ENCODE measurements at places on chromosomes 3 and 15. TPM values are rescaled to one million over a fixed set of nuclear protein-coding genes. Genes with fewer than 3 reads are reported as not detected.
A peak's percentile ranks its signal among the peaks of the same experiment; 100 is the strongest.

DNA sequence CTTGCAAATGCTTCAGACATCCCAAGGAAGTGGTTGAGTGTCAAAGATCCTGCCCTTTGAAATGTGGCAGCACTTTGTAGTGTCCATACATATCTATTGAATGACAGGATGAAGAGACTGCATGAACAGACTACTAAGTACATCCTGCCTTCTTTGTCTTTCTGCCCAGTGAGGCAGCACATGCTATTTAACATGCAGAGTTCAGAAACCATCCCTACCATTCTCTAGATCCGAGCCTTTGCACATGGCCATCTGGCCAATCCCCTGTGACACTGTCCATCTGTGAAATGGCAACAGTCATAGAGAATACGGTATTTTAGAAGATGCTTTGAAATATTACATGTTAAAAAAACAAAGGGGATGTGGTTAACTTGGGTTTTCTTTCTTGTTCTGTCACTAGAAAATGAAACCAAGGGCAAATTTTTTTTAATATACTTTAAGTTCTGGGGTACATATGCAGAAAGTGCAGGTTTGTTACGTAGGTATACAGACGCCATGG, 519.6 kb downstream of the NTRK3 start:
- no peak for DNase-seq
- peaks cover under 1% of the 10 kb centered on the region for H3K4me1 ChIP-seq
- no peak overlapping the region for H3K27ac ChIP-seq
- H3K27me3 ChIP-seq, result peaks cover 4% of the 10 kb centered on the region

DNA sequence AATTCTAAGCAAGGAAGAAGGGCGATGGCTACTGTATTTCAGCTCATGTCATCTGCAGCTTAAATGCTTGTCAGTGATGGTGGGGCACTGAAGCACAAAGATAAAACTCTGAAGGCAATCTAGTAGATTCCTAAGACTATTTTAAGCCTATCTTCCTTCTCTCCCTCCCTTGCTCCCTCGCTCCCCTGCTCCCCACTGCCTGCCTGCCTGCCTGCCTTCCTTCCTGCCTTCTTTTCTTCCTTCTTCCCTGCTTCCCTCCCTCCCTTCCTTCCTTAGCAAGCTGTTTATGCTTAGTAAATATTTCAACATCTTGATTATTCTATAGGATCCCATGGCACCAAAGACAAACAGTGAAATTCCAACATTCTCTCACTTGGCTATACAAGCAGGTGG, 99.6 kb downstream of the OXSM start:
- DNase-seq, result no peak
- H3K4me1 ChIP-seq, result peaks cover 2% of the 10 kb centered on the region
- H3K27ac ChIP-seq, result no peak overlapping the region
- H3K4me3 ChIP-seq, result no peak overlapping the region
- no peaks in the 10 kb centered on the region for H3K27me3 ChIP-seq

DNA sequence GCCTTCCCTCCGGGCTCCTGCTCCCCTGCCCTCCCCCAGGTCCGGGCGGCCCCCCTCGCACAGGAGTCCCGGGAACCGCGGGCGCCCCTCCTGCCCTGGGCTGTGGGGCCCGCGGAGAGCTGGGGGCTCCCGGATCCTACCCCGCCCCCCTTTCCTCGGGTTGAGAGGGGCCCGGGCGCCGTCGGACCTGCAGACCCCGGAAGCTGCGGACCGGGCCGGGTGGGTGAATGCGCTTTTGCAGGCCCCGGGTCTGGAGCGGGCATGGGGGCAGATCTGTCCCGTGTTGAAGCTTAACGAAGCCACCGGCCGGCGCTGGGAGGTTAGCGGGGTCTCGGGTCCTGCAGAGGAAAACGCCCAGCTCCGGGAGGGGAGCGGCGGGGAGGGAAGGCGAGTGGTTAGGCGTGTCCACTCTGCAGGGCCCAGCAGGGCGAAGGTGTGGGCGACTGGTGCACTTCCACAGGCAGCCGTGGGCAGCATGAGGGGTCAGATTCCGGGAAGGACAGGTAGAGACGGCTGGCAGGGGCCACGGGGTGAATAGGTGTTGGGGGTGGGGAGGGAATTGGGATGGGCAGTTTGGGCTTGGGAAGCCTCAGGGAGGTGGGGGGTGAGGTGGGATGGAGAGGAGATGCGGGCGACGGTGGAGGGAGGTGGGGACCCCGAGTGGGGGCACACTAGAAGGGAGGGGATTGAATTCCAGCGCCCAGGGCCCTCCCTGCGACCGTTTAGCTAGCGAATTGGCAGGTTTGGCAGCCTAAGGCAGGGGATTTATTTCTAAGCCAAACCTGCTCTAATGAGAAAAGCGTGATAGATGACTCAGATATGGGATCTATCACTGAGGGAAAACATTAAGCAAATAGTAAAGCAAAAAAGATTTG, 635 bp downstream of the CD276 start:
- peak; percentile 36 for DNase-seq
- H3K27me3 ChIP-seq, result peaks cover 4% of the 10 kb centered on the region
- peak overlapping the region; percentile 87 for H3K4me3 ChIP-seq
- H3K36me3 ChIP-seq, result no peaks in the 10 kb centered on the region
- peaks cover 22% of the 10 kb centered on the region for H3K4me1 ChIP-seq

Gene LRRC2
- not detected for total RNA-seq

DNA sequence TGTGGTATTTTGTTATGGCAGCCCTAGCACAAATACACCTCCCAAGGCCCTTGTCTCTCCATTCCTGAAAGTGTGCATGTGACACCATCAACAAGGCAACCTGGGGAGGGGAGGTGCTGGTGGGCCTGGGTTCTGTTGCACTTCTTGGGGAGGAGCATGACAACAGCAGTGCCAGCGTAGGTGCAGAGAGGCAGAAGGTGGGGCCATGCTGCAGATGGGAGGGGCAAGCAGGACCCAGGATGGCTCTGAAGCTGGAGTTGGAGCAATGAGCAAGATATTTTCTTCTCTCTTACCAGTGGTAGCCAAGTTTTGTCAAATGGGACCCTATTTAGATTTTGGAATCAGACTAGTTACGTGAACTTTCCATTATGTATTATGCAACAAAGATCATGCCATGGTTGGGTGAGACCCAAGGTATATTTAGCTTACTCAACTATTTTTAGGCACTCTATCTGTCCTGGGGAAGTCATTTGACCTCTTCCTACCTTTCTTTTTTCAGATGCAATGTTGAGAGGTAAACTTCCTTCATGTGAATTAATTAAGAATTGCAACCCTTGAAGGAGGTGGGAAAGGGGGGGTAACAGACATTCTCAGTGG, 3.4 kb downstream of the FYCO1 start:
- DNase-seq, result no peak
- H3K4me1 ChIP-seq, result peaks cover 17% of the 10 kb centered on the region
- no peaks in the 10 kb centered on the region for H3K36me3 ChIP-seq
- H3K27me3 ChIP-seq, result peaks cover 6% of the 10 kb centered on the region
